ENCODE measurements at places on chromosomes 2 and 18. TPM values are rescaled to one million over a fixed set of nuclear protein-coding genes. Genes with fewer than 3 reads are reported as not detected.

- no peak for DNase-seq
Observed at GRCh38 chr2:183010112-183010511, 28.1 kb downstream of the NCKAP1 start.

GRCh38 chr2:132381376-132381775 lies 35.2 kb upstream of the GPR39 start:
- DNase-seq: no peak

DNA sequence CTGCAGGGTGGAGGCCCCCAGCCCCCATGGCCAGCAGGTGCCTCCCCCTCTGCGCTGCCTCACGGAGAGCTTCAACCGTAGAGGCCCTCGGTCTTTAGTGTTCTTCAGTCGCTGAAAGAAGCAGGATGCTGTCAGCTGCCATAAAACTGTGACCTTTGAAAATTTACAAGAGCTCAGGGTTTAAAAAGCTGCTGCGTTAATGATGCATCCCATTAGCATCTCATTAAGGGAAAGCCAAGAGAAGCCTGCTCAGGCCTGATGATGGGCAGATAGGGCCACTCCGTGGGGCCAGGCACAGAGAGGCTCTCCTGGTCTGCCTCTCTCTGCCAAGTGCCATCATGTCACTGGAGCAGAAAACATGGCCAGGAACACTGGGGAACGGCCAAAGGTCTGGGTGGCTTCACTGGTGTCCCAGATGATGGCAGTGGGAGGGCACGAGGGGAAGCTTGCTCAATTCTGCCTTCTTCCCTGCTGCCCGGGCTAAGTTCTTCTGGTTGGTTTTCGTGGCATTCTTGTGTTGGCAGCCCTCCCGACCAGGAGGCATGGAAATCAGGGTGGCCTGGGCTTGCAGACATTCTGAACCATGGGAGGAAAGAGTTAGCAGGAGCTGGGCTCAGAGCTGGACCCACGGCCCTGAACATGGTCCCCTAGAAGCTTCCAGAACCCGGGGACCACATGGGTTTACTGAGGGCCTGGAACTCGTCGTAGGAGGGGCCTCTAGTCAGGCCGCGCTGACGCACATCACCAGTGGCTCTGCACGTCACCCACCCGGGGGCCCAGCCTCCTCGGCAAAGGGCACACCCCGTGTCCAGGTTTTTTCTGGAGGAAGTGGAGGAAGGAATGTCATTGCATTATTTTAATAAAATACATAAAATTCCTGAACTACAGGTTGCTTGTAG lies 250.7 kb downstream of the KLHL29 start:
- DNase-seq: no peak

- DNase-seq: no peak
Observed at GRCh38 chr2:226705133-226705886, 94.3 kb downstream of the IRS1 start.

DNA sequence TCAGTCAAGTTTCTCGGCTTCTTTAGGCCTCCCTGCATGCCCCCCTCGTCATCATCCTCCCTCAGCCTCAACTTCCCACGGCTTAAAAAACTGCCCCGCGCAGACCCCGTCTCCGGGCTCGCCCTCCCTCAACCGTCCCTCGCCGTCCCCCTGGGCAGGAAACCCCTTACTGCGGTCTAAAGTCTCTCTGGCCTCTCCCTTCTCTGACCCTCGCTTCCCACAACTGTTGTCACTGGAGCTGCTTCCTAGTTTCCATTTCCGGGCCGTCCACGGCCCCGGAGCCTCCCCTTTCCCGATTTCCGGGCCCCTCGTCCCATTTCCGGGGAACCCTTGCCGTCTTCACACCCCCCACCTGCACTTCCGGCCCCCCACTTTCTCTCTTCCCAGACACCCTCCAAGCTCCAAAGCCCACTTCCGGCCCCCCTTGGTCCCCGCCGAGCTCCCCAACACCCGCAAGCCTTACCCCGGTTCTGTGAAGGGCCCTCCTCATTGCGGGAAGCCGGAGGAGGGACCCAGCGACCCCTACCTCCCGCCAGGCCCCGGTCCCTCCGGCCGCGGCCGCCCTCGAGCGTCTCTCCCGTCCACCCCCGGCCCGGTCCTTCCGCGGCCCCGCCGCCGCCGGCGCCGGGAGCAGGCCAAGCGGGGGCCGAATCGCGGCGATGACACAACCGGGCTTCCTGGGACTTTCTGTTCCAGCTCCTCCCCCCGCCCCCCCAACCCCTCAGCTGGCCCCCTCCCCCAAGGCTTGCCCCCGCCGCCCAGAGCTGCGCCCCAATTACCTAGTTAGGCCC lies 513 bp downstream of the TRIP12 start:
- DNase-seq: peak; percentile 85

DNA sequence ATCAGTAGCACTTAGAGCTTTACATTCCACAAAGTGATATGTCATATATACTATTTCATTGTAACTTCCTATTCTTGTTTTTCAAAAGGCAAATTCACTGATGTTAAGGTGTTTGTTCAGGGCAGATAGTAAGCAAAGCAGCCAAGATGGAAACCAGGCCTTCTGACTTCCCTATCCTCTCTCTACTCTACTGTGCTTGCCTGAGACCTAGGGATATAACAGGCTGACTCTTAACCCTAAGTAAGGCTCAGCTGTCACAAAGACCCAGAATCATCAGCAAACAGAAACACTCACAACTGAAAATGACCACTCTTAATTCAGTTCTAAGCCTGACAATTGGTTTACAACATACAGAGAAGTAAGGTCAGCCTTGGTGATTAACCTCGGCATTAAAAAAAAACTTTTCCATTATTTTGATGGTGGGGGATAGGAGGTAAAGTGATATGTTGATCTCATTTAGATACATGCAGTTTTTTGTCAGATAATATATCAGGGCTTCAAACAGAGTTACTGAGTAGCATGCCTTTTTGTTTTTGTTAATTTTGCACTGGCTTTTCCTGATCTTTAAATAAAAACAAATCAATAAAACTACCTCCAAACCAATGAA lies 95.4 kb upstream of the CHRNA1 start:
- DNase-seq: no peak

- no peak for DNase-seq
Observed at GRCh38 chr18:68431111-68431921, 283.6 kb downstream of the TMX3 start.

The AQP12A gene
- not detected for total RNA-seq

- DNase-seq: no peak
Observed at GRCh38 chr18:6374340-6374739, 40.4 kb downstream of the L3MBTL4 start.

- peak; percentile 47 for DNase-seq
Observed at GRCh38 chr2:128559533-128560515, 241.2 kb upstream of the HS6ST1 start.

The CNGA3 gene
- not detected for total RNA-seq

DNA sequence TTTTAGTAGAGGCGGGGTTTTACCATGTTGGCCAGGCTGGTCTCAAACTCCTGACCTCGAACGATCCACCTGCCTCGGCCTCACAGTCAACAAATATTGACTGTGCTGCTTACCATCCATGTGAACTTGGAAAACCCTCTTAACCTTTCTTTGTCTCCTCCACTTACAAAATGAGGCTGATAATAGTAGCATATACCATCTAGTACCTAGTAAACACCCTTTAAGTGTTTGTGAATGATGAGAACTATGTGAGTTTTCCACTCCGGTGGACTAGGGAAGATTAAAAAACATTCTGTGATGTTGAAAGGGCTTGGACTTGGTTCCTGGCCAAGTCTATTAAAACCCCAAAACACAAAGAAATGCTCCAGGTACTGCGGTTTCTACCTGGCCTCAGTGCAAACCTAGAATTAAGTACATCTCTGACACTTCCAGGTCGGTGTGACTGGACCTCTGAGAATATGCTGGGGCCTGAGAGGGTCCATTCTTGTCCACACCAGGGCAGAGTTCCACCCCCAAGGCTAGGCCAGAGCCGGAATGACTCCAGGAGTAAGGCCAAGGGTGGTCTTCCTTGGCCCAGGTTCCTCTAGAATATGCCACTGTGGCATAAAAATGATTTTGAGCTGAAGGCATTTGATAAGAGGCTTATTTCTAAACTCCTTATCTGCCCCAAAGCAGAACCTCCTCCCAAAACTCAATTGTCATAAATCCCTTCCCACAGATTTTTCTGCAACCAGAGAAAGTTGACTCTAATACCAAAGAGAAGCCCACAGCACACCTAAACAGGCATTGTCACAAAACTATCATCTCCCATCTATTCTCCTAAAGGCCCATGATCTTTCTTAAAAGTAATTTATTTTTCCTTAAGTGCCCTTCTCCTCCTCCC lies 217.5 kb downstream of the TGIF1 start:
- no peak for DNase-seq

The HADHA gene
- 107 TPM for total RNA-seq

GRCh38 chr2:197669077-197669476 lies 6.3 kb downstream of the RFTN2 start:
- DNase-seq: no peak

The CYTIP gene
- total RNA-seq: 22.8 TPM

The PRR30 gene
- not detected for total RNA-seq

- DNase-seq: no peak
Observed at GRCh38 chr2:235917506-235917905, 250.7 kb downstream of the GBX2 start.

- peak; percentile 49 for DNase-seq
Observed at GRCh38 chr2:239326831-239327535, 73.8 kb downstream of the HDAC4 start.

The ACVR1C gene
- 2.8 TPM for total RNA-seq

DNA sequence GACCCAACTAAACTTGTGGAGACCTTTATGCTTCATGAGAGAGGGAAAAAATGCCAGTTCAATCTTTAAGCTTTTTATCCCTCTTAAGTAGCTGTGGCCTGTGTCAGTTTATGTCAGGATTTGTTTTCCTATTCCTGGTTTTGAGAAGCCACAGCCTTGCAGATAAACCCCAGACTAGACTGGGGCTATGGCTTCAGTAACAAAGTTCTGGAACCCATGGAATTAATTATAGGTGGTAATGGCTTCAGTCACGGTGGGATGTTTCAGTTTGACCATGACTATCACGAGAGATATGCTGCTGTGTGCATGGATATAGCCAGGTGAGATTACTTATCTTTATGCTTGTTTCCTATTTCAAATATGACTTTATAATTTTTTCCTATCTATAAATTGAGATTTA lies 134.8 kb downstream of the RAPGEF4 start:
- no peak for DNase-seq

GRCh38 chr2:83661711-83662110 lies 797.4 kb downstream of the SUCLG1 start:
- no peak for DNase-seq

DNA sequence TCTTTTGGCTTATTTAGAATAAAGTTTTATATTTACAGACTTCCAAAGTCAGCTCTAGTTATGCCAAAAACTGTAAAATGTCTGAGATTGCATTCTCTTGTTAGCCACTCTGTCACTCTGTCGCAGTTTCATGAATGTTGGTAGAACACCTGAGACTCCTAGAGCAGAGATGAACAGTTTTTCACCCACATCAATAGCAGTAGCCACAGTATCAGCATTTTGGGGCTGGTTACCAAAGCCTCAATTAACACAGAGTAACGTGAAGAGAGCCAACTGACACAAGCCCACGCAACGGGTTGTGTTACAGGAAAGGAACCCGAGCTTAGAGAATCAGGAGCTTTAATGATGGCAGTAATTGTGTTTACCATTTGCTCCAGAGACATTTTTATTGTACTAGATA lies 443.0 kb upstream of the SLC39A10 start:
- no peak for DNase-seq

DNA sequence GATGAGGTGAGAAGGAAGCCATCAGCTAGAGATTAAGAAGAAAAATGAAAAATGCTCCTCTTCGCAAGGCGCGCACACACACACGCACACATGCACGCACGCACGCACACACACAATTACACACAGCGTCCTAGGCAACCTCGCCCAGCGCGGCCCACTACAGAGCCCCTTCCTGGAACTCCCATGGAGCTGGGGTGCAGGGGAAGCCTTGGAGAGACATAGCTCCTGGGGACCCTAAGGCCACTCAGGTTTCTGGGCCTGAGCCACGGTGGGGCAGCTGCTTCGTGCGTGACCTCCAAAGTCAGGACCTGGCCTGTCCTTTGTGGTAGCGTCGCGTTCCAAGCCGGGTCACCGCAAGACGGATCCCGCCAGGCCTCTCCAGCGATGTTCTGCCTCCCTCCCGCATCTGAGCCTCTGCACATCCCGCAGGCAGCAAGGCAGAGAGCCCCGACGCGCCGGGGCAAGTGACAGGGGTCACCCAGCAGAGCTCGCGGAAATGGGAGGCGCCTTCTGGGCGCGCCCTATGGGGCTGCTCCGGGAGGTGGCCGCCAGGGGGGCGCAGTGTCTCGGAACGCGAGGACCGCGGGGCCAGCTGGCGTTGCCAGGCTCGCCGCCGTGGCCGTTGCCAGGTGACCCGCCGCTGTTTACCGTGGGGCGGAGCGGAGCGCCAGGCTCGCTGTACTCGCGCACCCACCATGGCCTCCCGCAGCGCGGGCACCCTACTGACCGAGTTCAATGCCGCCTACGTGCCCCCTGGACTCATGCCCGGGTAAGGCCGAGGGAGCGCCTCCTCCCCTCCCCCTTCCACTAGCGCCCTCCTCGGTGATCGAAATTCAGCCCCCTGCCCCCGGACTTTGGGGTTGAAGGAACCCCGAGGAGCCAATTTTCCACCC lies 79.0 kb downstream of the CIB4 start:
- peak; percentile 74 for DNase-seq

The OSR1 gene
- 11.6 TPM for total RNA-seq

The ANKRD30B gene
- total RNA-seq: 17.2 TPM

The REEP1 gene
- 0.98 TPM for total RNA-seq

DNA sequence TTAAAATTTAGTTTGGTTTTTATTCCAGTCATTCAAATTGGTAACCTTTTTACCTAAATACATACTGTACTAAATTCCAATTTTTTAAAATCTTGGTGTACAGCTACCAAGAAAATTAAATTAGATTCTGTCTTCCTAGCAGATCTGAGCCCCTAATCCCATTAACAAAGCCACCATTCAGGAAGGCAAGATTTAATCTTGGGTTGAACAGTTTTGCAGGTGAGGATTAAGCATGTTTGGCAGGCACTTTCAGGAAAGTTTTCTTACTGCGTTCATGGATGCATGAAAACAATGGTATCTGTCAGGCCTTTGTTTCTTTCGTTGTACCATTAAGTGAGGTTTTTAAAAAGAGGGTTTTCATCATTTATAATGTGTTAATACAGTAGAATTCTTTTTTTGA lies 32.8 kb downstream of the ITPRID2 start:
- no peak for DNase-seq

GRCh38 chr2:138494265-138494966 lies 7.2 kb upstream of the SPOPL start:
- DNase-seq: no peak

- no peak for DNase-seq
Observed at GRCh38 chr2:173288561-173288960, 66.1 kb upstream of the CDCA7 start.

The DUSP11 gene
- 23.1 TPM for total RNA-seq

The DYNAP gene
- total RNA-seq: not detected

- DNase-seq: no peak
Observed at GRCh38 chr18:54607213-54608027, 16.4 kb downstream of the DYNAP start.

All from sciatic nerve (tissue), 2 donors.